ENCODE measurements at places on chromosomes 16 and 17.

- no peak for DNase-seq
Observed at GRCh38 chr17:10727192-10727591, 2.6 kb downstream of the TMEM220 start.

DNA sequence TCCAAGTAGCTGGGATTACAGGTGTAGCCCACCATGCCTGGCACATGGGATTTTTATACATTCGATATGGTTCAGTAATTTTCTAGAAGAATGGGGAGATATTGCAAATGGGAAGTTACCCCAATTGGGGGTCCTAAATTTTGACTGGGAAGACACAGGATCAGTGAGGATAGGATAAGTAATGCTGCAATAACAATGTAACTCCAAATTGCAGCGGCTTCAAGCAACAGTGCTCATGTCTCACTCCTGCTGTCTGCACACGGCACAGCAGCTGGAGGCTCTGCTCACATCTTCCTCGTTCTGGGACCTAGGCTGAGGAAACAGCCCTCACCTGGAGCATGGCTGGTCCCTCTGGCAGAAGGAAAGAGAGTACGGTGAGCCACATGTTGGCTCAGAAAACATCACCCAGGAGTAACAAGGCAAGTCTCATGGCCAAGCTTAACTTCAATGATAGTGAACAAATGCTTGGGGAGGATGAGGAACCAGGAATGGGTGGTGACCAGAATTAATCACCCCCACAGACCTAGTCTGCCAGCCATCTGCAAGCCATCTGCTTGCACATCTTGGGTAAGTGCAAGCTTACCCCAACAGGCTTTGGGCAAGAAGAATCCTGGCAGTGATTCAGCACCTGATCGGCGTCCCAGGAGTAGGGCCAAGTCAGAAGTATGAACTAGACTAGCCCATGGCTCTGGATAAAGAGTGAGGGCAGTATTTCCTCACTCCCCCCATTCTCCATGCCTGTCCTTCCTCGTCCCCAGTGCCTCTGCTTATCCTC lies 229.2 kb downstream of the COPRS start:
- DNase-seq: no peak

GRCh38 chr16:15785386-15786059 lies 71.3 kb downstream of the MYH11 start:
- DNase-seq: no peak

DNA sequence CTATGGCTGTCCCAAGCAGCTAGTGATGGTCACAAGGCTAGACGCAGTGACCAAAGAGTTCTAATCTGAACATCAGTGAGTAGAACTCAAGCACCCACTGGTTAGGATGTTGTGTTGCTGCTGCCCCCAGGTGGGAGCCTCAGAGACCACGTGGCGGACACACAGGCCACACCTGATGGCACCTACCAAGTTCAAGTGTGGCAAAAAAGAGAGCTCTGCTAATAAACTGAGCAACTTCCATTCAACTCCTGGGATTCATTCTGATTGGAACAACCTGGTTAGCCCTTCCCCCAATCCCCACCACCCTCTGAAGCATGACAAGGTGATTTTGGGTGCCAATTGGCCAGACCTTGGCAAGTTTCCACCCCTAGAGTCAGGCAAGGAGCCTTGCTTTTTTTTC lies 3.5 kb upstream of the LCMT1 start:
- no peak for DNase-seq

DNA sequence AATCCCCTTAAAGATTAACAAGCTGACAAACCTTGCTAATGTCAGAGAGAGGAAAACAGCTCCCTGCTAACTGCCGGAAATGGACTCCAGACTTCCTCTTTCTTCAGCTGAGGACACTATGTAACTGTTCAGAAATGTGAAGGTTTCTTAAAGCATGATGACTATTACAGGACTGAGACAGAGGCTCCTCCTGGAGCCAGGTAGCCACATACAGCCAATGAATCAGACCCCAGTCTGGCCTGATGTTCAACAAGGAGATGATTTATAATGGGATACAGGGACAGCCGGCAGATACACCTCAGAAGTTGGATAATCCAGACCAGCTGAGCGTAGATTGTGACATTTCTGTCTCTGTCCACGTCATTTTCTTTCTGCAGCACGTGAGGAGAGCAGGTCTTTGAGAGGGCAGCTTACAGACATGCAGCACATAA lies 216.2 kb downstream of the HS3ST3A1 start:
- no peak for DNase-seq

DNA sequence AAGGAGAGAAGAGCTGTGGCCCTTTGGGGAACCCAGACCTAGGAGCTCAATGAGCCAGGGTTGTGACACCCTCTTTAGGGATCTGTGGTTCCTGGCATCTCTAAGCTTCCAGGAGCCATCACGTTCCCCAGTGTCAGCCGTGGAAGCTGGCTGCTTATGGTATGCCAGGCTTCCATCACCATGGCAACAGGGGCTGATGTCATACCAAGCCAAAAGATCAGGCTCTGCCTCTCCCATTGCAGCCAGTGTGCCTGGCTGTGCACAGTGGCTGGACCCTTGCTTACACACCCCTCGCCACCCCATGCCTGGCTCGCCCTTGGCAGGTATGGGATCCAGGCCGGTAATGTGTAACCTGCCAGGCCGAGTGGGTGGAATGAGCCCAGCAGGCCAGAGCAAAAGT lies 91.1 kb downstream of the SSH2 start:
- no peak for DNase-seq

DNA sequence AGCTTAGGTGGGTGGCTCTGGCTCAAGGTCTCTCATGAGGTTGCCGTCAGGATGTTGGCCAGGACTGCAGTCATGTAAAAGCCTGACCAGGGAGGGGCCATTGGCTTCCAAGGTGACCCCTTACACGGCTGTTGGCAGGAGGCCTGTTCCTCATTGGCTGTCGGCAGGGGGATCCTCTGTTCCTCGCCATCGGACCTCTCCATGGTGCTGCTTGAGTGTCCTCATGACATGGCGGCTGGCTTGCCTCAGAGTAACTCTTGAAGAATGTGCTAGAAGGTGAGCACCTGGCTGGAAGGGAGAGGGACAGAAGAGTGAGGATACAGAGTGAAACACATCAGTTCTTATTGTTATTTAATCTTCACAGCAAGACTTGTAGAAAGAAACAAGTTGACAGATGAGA lies 4.7 kb upstream of the RPRML start:
- no peak for DNase-seq

DNA sequence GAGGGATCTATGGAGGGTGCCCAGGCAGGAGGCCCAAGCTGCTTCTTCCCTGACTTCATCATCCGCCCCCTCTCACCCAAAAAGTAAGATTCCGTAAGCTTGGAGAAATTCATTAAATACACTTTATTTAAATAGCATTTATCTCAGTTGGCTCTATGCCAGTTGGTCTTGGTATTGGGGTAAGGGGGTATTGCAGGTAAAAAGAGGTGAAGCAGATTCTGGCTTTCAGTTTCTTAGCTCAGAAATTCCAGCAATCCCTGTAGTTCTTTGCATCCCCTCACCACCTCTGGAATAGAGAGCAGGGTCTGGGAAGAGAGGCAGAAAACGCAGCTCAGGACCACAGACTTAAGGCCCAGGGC lies 750 bp upstream of the ALDOC start:
- no peak for DNase-seq

- DNase-seq: peak; percentile 95
Observed at GRCh38 chr16:81006813-81007695, at the start of the genes CENPN and CMC2. TSS of gene CENPN (plus strand) at chr16:81007214. CDS start at chr16:81011940, 4,726 bp downstream. TSS of gene CMC2 (minus strand) at chr16:81006885. CDS start at chr16:80997394, 9,491 bp downstream.

DNA sequence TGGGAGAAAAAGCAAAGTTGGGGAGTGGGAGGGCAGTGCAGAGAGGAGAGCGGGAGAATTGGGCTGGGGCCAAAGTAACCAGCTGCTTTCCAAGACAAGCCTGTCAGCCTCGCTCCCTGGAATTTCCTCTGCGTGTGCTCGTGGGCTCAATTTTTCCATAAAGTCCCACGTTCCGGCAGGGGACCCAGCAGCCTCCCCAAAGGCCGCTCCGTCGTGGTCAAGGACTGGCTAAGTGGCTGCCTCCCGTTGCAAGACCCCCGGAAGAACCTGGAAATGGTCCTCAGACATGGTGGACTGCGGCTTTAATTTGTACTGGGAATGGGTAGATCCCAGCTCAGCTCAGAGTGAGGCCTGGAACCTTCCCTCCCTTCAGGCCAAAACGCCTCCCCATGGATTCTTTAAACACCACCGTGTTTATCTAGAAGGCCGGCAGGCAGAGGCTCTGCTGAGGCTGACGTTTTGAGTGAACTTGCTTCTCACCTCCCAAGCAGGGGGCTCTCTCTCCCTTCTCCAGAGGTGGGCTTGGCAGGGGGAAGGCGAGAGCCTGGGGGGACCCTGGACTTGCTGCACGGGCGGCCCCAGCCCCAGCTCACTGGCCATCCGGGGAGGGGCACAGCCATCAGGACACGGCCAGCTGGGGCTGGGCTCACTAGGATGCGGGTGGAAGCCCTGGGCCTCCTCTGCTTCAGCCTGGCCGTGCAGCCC lies 190.0 kb downstream of the C16orf95 start:
- DNase-seq: no peak

GRCh38 chr17:30393491-30393890 lies 14.8 kb downstream of the CPD start:
- no peak for DNase-seq

GRCh38 chr16:79170555-79171246 lies 429.8 kb downstream of the MAF start:
- no peak for DNase-seq

- DNase-seq: no peak
Observed at GRCh38 chr16:14449334-14449733, 180.7 kb downstream of the PARN start.

DNA sequence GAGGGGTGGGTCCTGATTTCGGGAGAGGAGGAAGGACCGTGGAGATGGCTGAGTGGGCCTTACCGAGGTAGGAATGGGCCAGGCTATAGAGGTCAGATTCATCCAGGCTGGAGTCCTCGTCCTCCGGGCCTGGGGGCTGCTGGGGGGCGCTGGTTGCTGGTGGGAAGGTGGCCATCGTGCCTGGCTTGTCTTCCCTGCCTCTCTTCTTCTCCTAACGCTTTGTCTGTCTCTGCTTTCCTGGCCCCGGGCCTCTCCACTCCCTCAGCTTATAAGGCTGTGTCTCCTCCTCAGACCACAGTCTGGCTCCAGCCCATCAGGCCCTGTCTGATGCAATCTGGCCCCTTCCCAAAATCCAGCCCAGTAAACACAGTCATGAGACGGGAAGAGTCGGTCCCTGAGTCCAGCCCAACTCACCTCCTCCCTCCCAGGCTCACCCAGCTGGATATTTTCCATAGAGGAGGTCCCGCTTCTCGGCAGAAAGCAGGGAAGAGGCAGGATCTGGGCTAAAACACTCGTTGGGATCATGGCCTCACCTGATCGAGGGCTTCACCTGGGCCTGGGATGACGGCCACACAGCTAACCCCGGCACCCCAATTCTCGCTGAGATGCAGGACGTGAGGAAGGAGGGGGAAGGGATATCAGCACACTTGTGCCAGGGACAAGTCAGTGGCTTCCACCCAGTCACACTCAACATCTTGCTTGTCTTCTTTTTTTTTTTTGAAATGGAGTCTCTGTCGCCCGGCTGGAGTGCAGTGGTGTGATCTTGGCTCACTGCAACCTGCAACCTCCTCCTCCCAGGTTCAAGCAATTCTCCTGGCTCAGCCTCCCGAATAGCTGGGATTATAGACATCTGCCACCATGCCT lies at the start of gene NUPR1:
TSS of gene NUPR1 (minus strand) at position 242 of the 864 bp plus-strand sequence. CDS start at position 175, 67 bp downstream.
- DNase-seq: no peak

DNA sequence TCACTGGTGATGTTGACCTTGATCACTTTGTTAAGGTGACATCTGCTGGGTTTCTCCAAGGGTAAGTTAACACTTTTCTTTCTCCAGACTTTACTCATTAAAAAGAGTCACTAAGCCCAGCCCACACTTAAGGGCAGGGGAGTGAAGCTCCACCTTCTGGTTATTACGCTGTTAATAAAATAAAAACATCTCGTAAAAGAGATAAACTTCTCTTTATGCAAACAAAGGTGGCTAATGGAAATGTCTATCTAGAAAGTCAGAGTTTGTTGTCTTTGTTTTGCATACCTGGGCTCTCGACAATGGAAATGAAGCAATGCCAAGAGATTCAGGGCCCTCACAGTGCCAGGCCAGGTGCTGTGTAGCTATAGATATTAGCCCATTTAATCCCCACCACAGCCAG lies 134.4 kb downstream of the ZFHX3 start:
- no peak for DNase-seq

GRCh38 chr17:44268709-44269534 lies 987 bp upstream of the SLC4A1 start:
- no peak for DNase-seq

- DNase-seq: no peak
Observed at GRCh38 chr17:56047331-56047730, 105.9 kb upstream of the ANKFN1 start.

DNA sequence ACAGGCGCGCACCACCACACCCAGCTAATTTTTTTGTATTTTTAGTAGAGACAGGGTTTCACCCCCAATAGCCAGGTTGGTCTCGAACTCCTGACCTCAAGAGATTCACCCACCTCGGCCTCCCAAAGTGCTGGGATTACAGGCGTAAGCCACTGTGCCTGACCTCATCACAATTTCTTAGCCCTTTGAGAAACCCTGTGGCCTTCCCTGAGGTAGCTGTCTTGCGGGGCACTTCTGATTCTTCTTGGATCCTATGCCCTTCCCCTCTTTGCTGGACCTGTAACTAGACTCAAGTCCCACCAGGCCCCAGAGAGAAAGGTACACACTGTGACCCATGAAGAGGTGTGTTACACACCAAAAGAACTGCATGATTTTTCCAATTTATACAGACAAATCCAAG lies 13.5 kb upstream of the CETP start:
- no peak for DNase-seq

- DNase-seq: no peak
Observed at GRCh38 chr16:46828943-46829342, 2.0 kb downstream of the C16orf87 start.

GRCh38 chr17:79715098-79715942 lies 15.4 kb upstream of the ENPP7 start:
- no peak for DNase-seq

GRCh38 chr16:3459401-3460090 lies 16.1 kb downstream of the NAA60 start:
- DNase-seq: no peak

DNA sequence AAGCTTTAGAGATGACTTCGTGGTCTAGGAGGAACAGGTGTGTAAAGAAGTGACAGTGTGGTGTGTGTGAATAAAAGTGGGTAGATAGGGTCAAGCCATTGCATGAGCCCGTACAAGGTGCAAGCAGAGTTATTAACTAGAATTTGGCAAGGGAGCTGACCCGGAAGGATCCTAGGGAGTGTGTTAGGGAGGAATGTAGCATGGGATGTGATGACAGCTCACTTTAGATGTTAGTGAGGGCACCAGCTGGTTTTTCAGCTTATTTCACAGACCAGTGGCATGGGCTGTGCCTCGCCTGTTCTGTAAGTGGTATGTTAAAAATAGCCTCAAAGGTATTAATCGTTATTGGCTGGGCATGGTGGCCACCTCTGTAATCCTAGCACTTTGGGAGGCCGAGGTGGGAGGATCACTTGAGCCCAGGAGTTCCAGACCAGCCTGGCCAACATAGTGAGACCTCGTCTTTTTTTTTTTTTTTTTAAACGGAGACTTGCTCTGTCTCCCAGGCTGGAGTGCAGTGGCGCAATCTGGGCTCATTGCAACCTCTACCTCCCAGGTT lies 8.3 kb downstream of the ANKRD40CL start:
- no peak for DNase-seq

GRCh38 chr16:16080465-16081065 lies 131.1 kb downstream of the ABCC1 start:
- DNase-seq: no peak

- no peak for DNase-seq
Observed at GRCh38 chr16:47970291-47970931, 185.4 kb downstream of the ABCC12 start.

GRCh38 chr17:58377093-58377601 lies 25.1 kb upstream of the SUPT4H1 start:
- DNase-seq: no peak
